SK-N-DZ (cell line): ENCODE measurements at places on chromosomes 11 and 22.

DNA sequence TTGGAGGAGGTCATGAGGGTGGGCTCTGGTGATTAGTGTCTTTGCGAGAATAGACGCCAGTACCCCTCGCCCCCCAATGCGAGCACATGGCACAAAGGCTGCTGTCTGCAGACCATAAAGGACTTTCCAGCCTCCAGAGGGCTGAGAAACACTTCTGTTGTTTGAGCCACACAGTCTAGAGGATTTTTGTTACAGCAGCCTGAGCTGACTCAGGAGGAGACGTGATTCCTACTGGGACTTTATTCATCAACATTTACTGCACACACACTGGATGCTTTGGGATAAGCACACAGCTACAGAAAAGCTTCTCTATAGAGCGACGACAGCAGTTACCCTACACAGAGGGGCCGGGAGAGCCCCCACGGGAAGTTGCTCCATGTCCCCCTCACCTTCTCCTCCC is 345.0 kb downstream of the CTTN start:
- DNase-seq, result no peak

GRCh38 chr11:101974255-101974654 is 57.9 kb upstream of the ANGPTL5 start:
- no peak for DNase-seq

DNA sequence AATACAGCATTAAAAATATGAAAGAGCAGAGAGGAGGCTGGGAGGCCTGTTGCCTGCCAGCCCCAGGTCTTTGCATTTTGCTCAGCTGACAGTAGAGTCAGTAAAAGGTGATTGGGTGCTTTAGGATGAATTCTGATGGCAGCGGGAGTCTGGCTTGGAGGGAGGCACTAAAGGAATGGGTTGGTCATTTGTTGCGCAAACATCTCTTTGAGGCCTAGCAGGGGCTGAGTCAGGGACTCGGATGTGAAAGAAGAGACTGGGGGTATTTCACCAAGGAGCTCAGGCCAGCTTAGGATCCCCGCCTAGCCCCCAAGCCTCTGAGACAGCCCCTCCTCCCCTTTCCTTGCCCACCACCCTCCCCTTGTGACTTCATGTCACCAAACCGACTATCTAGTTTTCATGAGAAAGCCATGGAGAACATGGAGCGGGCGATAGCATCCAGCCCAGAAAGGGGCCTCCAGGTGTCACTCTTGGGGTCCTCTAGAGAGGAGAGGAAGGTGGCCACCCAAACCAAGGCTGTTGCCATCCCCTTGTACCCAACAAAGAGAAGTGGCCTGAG is 9.7 kb downstream of the DGKZ start:
- DNase-seq, result no peak

GRCh38 chr22:17191163-17191784 is 28.0 kb downstream of the ADA2 start:
- no peak for DNase-seq

DNA sequence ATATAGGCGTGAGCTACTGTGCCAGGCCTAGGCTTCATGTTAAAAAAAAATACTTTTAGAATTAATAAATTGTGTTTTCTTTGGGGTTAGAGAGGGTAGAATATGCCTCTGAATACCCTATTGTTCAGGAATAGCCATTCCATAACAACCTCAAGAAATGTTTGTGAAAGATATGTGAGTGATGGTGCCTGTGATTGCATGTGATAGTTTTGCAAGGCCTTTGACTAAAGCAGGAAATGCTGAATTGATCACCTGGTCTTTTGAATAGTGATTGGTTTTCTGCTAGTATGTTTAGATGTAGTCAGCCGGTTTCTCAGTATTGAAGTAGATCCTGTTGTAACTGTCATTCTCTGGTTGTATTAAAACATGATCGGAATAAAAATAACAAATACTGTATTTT is 73.4 kb downstream of the UVRAG start:
- no peak for DNase-seq

- DNase-seq, result no peak
Observed at GRCh38 chr11:83011333-83012167, 60.1 kb downstream of the RAB30 start.
